GM13977 (cell line): ENCODE measurements at places on chromosomes 13 and 19.

DNA sequence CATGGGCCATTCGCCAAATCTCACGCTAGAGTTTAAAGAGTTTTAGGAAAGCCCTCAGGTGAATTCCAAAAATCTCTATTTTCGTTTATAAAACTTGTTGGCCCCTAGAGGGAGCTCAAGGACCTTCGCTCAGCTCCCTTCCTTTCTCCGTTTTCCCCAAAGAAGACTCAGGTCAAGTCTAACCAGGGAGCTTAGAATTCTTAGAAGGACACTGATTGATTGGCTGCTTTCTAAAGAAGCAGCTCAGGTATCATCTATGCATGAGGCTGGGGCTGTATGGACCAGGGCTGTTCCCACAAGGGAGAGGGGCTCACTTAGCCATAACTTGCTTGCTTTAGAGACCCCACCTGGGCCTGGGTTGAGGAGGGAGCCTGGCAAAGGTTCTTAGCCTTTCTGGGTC lies 20.5 kb downstream of the DZIP1 start:
- DNase-seq, result peak; percentile 37

GRCh38 chr13:43596924-43597598 lies 189.7 kb downstream of the ENOX1 start:
- DNase-seq, result no peak

DNA sequence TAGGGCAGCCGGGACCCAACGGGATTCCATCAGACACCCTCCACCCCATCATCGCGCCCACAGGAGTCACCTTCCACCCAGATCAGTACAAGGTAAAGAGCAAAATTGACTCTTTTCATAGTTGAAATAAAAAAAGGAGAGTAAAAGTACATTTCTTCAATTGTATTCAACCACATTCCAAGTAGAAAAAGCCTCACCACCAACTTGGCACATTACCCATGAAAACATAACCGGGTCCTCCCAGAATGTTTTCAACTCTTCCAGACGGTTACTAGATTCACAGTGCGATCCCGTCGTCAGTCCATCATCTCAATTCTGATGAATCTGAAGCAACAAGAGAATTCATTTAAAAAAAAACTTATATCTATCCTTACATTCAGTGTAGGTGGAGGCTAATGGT lies 125.2 kb downstream of the RAB20 start:
- DNase-seq, result no peak

DNA sequence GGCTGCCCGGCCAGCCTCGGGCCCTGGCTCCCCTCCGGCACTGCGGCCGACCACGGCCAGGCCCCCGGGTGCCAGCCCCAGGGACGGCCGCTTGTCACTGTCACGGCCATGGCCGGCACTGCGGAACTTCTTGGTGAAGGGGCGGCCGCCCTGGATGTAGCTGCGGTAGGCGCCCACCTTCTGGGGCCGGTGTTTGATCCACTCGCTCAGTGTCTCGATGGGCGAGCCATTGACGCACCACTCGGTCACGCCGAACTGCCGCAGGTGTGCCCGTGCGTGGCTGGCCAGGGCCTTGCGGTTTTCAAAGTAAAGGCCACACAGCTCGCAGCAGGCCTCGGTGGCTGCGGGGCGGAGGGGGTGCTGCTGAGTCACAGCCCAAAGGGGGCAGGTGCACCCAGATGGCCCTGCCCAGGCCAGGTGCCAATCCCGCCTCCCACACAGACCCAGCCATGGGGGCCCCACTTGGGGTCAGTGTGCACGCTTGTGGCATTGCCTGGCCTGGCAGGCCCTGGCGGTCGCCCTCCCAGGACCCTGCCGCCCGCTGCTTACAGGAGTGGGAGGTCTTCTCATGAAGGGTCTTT lies 6.0 kb upstream of the AKAP8L start:
- no peak for DNase-seq

DNA sequence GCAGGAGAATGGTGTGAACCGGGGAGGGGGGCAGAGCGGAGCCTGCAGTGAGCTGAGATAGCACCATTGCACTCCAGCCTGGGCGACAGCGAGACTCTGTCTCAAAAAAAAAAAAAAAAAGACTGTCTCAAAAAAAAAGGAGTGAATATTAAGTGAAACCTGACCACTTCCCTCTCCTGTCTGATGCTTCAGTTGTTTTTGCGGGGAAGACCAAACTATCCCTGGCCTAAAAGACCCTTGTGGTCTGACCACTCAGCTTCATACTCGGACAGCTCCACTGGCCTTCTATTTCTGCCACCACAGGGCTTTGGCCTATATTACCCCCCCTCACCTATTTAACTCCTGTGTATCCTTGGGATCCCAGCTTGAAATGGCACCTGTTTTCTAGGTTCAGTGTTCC lies 2.3 kb downstream of the CLASRP start:
- DNase-seq, result no peak

GRCh38 chr19:13670846-13671245 lies 93.5 kb upstream of the MRI1 start:
- no peak for DNase-seq

DNA sequence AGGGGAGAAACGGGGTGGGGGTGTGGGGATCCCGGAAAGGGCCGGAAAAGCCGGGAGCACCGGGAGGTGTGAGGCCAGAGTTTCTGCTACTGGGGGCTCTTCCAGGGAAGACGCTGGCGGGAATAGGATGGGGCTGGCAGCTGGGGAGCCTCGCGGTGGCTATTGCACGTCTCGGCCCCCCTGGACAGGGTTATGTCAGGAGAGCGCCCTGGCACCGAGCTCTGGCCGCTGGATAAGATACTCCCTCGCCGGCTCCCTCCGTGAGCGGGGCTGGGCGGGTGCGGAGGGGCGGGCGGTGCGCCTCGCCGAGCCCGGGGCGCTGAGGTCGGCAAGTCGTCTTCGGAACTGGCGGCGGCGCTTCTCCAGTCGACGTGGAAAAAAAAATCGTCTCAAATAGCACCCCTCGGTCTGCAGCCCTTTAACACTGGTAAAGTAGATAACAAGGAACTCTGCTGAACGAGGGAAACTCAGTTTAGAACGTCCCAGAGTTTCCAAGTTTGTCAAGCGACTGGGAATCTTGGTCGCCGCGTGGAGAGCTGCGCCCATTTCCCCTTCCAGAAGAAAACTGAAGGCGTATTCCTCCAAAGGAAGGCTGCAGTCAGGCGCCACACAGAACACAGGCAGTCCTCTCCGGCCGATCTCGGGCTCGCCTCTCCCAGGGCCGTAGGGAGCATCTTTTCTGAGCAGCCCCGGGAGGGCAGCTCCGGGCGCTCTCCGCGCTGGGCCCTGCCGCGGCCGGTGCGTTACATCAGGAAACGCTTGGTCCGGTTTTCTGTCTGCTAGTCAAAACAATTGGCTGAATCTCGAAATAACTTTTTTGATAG lies 115.1 kb downstream of the KCNRG start:
- peak; percentile 46 for DNase-seq

GRCh38 chr13:40615619-40616018 lies 50.8 kb downstream of the FOXO1 start:
- DNase-seq, result no peak

GRCh38 chr13:85366759-85367417 lies 432.3 kb downstream of the SLITRK6 start:
- DNase-seq, result no peak

DNA sequence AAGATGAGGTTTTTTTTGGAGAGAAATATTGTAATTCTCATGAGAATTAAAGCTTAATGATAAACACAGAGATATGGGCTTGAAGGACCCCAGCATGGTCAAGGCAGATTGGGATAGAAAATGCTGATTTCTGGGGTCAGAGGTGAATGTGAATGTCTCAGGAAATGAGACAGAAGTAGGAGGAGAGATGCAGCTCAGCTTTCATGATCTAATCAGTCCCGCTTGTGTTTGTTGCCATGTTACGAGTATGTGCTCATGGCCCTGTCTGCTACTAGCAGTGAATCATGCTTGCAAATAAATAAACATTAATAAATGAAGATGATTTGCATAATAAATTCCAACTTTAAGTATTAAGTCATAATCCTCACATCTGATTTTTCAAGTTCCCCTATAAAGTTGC lies 23.0 kb upstream of the NDFIP2 start:
- DNase-seq, result no peak

GRCh38 chr13:91406619-91407018 lies 8.2 kb downstream of the GPC5 start:
- DNase-seq, result peak; percentile 47

DNA sequence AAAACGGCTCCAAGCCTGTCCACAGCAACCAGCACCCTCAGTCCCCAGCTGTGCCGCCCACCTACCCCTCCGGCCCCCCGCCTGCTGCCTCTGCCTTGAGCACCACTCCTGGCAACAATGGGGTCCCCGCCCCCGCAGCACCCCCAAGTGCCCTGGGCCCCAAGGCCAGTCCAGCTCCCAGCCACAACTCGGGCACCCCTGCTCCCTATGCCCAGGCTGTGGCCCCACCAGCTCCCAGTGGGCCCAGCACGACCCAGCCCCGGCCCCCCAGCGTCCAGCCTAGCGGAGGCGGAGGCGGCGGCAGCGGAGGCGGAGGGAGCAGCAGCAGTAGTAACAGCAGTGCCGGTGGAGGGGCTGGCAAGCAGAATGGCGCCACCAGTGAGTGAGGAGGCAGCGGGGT lies 10.6 kb downstream of the CNOT3 start:
- no peak for DNase-seq

GRCh38 chr19:1222394-1222793 lies 15.4 kb downstream of the CBARP start:
- no peak for DNase-seq

DNA sequence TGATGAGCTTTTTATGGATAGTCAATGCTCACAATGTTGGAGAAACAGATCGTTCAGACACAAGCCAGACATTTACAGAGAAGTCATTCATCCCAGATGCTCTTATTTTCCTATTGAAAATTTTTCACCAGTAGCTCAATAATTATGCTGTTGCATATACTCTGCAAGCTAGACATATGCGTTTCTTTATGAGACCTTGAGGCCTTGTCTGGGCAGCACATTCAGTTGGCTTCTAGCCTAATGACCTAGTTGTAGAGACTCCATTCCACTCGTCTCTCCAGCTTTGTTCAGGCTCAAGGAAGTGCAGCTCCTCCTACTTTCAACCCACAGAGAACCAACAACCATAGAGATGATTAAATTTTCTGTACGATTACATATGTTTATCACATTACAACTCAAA lies 237.7 kb downstream of the MZT1 start:
- no peak for DNase-seq

- DNase-seq, result peak; percentile 36
These were observed 915 bp upstream of the GRWD1 start for GRCh38 chr19:48444936-48445200.

DNA sequence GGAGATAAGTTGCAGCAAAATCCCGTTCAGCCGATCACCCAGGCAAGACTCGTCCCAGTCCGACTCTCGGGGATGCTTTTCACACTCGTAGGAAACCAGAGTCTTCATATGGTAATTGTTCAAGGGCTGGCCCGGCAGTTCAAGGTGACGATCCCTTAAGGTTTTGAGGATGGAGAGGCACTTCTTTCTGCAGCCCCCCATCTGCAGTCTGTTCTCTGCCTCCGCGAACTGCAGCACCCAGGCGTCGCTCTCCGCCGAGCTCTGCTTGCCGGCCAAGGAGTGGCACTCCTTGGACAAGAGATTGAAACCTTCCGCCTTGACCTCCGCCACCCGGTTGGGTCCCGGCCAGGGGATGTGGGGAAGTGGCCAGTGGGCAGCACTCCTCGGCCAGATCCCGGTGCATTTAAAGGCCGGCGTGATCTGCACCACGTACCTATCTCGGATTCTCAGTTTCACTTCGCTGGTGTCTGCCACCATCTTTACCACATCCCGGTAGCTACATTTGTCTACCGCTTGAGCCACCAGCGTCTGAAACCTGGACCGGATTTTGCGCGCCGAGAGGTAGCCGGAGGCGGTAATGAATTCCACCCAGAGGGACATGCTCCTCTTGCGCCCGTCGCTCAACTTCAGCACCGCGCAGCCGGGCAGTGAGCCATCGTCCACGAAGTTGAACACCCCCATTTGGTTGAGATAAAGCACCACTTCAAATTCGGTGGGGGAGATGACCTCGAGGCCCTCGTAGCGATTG lies 1.1 kb downstream of the MAB21L1 start:
- peak; percentile 17 for DNase-seq

DNA sequence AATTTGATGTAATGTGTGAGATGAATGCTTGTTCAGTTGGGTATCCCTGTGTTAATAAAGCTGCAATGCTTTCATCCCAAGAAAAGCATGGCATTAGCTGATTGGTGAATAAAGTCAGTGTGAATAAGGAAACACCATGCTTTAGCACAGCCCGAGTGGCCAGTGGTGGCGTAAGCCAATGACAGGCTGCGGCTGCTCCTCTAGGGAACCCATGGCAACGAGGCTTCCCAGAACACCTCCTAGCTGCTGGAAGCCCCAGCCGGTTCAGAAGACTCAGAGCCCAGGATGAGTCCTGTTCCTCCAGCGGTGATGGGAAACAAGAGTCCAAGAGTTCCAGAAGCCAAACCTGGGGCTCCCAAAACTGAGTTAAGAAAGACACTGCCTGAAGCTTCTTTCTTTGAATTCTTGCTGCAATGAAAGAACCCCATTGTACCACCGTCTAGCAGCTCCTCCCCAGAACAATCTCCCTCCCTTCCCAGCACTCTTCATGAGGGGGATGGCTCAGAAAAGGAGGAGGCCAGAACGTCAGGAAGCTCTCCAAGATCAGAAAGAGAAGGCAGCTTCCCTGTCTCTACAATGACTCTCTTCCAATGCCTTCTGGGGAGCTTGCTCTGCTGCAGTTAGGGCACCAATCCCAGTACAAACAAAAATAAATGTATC lies 58.2 kb downstream of the TSHZ3 start:
- no peak for DNase-seq

GRCh38 chr13:40779049-40779448 lies 8.1 kb upstream of the MRPS31 start:
- DNase-seq, result no peak

- DNase-seq, result no peak
These were observed 318.9 kb upstream of the HTR2A start for GRCh38 chr13:47215736-47216135.

- DNase-seq, result no peak
These were observed 24.9 kb downstream of the RCBTB1 start for GRCh38 chr13:49560270-49561061.

- no peak for DNase-seq
These were observed 11.3 kb downstream of the ELAVL1 start for GRCh38 chr19:7994114-7994513.

- DNase-seq, result no peak
These were observed 8.7 kb upstream of the PEPD start for GRCh38 chr19:33530296-33530695.

DNA sequence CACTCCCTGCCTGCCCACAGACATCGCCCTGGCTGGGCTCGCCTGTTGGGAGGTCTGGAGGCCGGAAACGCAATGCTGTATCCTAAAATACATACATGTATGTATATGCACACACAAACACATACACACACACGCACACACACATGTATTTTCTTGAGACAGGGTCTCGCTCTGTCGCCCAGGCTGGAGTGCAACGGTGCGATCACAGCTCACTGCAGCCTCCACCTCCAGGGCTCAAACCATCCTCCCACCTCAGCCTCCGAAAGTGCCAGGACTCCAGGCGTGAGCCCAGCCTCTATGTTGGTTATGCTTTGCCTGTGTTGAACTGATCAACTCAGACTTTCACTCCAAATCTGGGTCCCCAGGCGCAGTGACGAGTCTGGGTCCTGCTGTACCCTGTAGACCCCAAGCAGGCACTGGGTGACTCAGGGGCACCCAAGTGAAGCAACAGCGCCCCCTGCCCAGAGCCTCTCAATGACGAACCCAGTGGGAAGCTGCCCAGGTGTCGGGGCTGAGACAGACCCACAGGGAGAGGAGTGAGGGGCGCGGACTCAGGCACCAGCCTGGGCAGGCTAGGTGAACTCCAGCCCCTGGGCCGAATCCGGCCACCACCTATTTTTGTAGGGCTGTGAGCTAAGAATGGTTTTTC lies 27.4 kb upstream of the CACTIN start:
- no peak for DNase-seq
